ENCODE measurements at places on chromosomes 4 and X.

- no peak for DNase-seq
Measured at GRCh38 chrX:13372203-13372980, 52.5 kb upstream of the ATXN3L start.

GRCh38 chrX:52923781-52924241, 26.7 kb downstream of the FAM156B start:
- no peak for DNase-seq

GRCh38 chr4:79993476-79993875, 79.6 kb downstream of the ANTXR2 start:
- no peak for DNase-seq

DNA sequence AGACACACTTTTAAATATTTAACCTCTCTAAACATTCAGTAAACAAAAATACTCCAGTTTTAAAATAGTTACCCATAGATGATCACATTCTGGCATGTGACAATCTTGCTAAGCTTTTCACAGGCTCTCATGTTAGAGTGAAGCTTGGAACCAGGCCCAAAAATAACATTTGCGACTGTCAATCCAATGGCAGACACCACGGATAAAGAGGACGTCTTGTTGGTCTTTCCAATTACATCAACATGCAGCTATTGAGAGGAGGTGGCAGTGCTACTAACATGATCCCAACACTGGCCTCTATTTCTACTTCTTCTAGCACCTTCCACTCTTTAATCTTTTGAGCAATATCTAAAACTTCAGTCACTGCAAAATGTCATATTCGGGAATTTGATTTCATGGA, 970.8 kb upstream of the TENM3 start:
- DNase-seq: no peak

- DNase-seq: no peak
Measured at GRCh38 chrX:97405031-97405660, 521.4 kb downstream of the RPA4 start.

- DNase-seq: no peak
Measured at GRCh38 chr4:3807311-3807710, 41.1 kb downstream of the ADRA2C start.

DNA sequence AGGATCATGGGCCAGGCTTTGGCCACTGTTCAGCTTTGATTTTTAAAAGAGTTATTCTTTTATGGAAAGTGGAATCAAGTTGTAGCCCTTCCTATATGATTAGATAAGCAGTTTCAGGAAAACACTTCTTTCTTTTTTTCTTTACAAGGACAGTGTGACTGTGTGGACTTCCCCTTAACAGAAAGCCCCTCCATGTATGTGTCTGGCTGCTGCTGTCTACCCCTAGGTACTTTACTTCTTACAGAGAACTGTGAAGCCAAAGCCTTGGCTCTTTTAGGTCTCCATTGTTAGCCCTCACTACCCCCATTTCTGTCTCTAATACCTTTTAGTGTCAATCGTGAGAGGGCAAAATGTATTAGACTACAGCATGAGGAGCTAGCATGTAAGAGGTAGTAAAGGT, 19.1 kb downstream of the VSIG1 start:
- no peak for DNase-seq

DNA sequence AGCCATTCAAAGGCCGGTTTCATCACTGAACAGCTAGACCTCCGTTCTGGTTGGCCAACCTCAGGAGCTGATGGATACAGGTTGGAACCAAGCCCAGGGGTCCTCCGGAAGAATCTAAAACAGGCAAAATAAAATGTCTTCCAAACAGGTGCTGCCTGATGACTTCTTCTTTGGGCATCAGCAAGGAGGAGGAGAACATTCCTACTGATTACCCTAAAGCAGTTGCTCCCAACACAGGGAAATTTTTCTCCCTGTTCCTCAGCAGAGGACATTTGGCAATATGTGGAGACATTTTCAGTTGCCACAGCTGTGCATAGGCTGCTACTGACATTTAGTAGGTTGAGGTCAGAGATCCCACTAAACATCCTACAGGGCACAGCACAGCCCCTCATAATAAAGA, 319.3 kb upstream of the PPARGC1A start:
- DNase-seq: no peak

- no peak for DNase-seq
Measured at GRCh38 chr4:88526221-88526815, 2.7 kb upstream of the PYURF start.

- DNase-seq: no peak
Measured at GRCh38 chr4:38290366-38290765, 330.2 kb downstream of the PTTG2 start.

GRCh38 chr4:26081795-26082498, 167.9 kb downstream of the SMIM20 start:
- no peak for DNase-seq

GRCh38 chr4:127580300-127580699, 52.5 kb upstream of the INTU start:
- DNase-seq: no peak

GRCh38 chrX:34509394-34509793, 147.7 kb downstream of the TMEM47 start:
- no peak for DNase-seq

- no peak for DNase-seq
Measured at GRCh38 chrX:44349561-44349960, 6.1 kb upstream of the EFHC2 start.

GRCh38 chr4:140568507-140569306, at the start of gene UCP1:
Gene UCP1 (minus strand): TSS chr4:140568961. CDS start chr4:140568729, 232 bp downstream.
- no peak for DNase-seq

DNA sequence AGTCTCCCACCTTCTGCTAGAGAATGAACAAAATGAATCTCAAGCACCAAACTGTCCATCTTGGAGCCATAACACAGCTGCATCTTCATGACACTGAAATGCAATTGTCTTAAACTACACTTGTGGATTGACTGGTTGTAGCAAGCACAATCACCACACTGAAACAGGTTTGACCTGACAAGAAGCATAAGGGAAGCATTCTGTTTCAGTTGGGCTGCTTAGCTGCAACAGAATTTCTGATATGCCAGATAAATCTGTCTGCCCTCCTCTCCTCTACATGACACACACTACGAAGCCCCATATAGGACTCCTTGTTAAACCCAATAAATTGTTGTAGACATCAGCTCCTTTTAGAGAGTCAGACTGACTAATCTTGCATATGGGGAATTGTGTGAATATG, 101.8 kb upstream of the NPY2R start:
- DNase-seq: no peak

DNA sequence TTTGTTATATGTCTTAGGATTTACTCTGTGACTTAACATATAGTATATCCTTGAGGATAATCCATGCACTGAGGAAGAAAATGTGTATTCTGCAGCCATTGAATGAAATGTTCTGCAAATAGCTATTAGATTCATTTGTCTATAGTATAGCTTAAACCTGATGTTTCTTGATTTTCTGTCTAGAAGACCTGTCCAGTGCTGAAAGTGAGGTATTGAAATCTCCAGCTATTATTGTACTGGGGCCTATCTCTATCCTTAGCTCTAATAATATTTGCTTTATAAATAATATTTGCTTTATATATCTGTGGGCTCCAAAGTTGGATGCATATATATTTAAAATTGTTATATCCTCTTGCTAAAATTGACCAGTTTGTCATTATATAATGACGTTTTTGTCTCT, 26.7 kb upstream of the MAGEC3 start:
- DNase-seq: no peak

DNA sequence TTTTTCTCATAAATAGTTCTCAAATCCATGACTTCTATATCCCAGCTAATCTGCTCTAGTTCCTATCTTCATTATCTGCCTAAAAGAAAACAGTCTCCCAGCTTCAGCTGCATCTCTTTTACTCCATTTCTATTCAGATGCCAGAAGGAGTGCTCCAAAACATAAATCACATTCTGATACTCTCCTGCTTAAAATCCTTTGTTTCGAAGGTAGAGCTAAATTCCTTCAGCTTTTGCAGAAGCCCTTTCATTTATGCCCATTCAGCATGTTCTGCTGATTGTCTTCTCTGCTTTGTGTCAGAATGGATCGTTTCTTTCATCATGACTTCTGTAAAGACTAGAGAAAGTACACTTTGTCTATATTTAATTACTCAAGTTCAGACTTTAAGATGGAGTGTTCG, 440.1 kb upstream of the SMIM31 start:
- no peak for DNase-seq

DNA sequence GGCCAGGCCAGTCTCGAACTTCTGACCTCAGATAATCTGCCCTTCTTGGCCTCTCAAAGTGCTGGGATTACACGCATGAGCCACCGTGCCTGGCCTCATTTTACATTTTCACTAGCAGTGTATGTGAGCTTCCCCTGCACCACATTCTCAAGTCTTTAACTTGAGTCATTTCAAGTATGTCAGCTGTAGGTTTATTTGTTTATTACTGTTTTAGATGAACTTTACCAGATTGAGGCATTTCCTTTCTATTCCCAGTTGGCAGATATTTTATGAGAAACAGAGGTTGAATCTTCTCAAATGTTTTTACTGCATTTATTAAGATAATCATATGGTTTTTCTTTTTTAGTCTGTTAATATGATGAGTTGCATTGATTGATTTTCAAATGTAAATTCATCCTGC, 114.6 kb upstream of the SH3RF1 start:
- DNase-seq: no peak

DNA sequence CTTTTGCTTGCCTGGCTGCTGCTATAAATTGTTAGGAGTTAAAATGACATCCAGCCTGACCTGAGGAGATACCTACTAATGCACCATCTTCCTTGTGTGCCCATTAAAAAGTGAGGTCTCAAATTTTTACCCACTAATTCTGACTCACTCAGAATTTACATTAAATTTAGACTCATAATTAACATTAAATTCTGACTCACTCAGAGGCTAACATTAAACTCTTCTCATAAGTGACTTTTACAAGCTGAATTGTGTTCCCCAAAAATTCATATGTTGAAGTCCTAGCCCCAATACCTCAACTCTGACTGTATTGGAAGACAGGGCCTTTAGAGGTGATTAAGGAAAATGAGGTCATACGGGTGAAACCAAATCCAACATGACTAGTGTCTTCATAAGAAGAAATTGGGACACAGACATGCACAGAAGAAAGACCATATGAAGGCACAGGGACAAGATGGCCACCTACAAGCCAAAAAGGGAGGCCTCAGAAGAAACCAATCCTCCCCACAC, 11.8 kb downstream of the CASP6 start:
- DNase-seq: no peak

GRCh38 chr4:24212642-24213041, 322.8 kb upstream of the PPARGC1A start:
- no peak for DNase-seq

- DNase-seq: no peak
Measured at GRCh38 chr4:83389756-83390505, 55.3 kb upstream of the HPSE start.

- DNase-seq: no peak
Measured at GRCh38 chr4:159051245-159052071, 51.4 kb upstream of the RAPGEF2 start.
